ENCODE measurements at places on chromosomes 1 and 21.

- DNase-seq, result no peak
Observed at GRCh38 chr21:38228115-38228514, 28.7 kb upstream of the KCNJ15 start.

DNA sequence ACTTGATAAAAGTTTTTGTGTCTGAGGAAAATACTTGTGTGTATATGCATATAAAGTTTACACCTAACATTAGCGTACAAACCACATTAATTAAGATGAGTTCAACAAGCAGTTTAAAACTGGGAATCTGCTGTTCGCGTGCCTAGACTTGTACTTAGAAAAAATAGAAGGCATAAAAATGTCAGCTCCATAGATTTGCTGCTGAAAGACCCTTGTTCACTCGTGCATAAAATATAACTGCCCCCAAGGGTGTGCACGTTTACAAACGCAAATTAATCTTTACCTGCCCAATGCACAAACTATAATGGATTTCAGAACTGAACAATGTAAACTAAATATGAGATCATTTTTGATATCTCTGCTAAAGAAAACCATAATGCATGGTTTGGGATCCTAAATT, 392.3 kb upstream of the ADGRL2 start:
- DNase-seq, result no peak

- no peak for DNase-seq
Observed at GRCh38 chr1:6012529-6013318, 20.5 kb upstream of the NPHP4 start.

DNA sequence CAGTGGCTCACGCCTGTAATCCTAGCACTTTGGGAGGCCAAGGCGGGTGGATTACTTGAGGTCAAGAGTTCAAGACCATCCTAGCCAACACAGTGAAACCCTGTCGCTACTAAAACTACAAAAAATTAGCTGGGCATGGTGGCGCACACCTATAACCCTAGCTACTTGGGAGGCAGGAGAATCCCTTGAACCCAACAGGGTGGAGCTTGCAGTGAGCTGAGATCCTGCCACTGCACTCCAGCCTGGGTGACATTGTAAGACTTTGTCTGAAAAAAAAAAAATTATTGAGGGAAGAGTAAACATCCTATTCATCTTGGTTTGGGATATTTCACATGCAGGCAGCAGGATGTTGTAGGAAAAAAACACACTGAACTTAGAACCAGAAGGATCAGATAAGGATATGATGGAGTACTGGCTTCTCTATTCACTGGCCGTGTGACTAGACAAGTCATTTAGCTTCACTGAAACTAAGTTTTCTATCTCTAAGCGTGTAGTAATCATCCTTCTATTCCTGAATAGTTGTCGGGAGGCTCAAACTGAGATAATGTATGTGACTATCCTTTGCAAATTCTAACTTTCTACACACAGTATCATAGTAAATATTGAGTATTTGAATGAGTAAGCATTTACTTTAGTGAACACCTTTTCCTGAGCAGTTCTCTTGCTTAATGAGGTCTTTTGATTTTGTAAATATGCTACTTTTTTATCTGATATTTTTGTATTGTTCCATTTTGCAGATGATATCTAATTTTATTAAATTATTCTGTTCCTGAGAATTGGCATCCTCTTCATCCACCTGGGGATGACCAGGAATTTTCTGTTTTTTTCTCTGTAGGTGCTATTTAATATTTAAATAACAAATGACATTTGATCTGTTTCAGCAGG, 18.2 kb downstream of the CAP1 start:
- DNase-seq, result no peak

DNA sequence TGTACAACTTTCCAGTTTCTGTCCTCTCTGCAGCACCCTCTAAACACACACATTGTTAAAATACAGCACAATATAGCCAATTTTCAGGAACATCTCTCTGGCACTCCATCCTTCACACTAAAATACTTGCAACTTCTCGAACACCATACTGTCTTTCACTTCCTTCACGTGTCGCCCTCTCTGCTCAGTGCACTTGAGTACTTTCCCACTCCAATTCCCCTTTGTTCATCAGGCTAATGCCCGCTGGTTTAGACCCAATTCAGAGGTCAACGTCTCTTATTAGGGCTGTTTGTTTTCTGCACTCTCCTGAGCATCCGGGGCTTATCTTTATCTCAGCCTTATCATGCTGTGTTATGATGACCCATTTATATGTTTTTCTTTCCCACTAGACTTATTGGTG, 238.2 kb upstream of the SGIP1 start:
- no peak for DNase-seq

- DNase-seq, result no peak
Observed at GRCh38 chr21:45630876-45631275, 12.6 kb upstream of the PCBP3 start.

- peak; percentile 81 for DNase-seq
Observed at GRCh38 chr1:94727846-94728715, 92.1 kb upstream of the SLC44A3 start.

DNA sequence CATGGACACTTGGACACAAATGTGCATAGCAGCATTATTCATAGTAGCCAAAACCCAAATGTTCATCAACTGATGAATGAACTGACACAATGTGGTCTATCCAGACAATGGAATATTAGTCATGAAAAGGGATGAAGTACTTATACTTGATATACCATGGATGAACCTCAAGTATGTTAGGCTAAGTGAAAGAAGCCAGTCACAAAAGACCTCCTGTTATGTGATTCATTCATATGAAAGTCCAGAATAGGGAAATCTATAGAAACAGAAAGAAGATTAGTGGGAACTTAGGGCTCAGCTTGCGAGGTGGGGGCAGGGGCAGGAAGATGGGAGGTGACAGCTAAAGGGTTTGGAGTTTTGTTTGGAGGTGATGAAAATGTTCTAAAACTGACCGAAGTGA, 7.4 kb downstream of the KCNE1 start:
- DNase-seq, result no peak

DNA sequence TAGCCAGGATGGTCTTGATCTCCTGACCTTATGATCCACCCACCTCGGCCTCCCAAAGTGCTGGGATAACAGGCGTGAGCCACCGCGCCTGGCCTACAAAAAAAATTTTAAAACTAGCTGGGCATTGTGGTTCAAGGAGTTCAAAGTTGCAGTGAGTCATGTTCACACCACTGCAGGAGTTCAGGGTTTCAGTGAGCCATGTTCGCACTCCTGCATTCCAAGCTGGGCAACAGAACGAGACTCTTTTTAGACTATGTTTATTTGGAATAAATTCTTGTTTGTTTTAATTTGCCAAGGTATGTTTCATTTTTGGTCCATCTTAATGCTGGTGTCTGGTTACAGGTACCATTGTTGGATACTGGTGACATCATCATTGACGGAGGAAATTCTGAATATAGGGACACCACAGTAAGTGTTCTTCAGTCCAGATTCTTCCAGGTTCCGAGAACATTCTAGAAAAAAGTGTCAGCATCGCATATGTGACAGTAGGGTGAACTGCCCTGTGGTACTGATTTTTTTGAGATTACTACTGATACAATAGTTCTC, 3.9 kb downstream of the PGD start:
- no peak for DNase-seq

- no peak for DNase-seq
Observed at GRCh38 chr1:45354838-45355237, 14.6 kb upstream of the MUTYH start.

- DNase-seq, result no peak
Observed at GRCh38 chr1:17984583-17984982, 123.0 kb upstream of the IGSF21 start.

GRCh38 chr1:169307176-169307575, 60.4 kb downstream of the NME7 start:
- no peak for DNase-seq

DNA sequence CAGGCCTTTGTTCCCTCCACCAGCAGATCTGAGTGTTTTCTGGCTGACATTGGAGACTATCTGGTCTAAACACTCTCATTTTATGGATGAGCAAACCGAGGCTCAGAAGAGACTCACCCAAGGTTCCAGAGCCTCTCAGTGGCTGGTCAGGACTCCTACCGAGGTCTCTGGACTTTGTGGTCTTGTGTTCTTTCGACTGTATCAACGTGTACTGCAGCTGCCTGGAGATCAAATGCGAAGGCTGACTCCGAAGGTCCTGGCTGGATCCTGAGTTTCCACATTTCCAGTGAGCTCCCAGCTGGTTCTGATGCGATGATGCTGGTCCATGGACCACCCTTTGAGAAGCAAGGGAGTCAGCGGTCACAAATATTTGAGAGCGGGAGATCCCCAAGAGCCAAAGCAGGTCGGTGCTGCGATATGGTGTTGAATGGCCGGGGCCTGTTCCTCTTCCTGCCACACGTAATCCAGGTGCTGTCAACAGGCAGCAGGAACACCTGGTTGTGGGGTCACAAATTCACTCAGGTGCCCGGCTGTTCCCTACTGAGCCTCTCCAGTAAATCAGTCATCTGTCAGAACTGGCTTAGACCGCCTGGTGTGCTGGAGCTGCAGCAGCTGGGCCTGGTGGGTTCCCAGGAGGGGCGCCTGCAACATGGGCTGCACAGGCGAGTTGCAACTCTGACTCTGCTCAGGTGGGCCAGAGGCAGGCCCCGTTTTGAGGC, 94.8 kb upstream of the USP24 start:
- no peak for DNase-seq

GRCh38 chr1:65344171-65344814, 35.0 kb downstream of the DNAJC6 start:
- no peak for DNase-seq

DNA sequence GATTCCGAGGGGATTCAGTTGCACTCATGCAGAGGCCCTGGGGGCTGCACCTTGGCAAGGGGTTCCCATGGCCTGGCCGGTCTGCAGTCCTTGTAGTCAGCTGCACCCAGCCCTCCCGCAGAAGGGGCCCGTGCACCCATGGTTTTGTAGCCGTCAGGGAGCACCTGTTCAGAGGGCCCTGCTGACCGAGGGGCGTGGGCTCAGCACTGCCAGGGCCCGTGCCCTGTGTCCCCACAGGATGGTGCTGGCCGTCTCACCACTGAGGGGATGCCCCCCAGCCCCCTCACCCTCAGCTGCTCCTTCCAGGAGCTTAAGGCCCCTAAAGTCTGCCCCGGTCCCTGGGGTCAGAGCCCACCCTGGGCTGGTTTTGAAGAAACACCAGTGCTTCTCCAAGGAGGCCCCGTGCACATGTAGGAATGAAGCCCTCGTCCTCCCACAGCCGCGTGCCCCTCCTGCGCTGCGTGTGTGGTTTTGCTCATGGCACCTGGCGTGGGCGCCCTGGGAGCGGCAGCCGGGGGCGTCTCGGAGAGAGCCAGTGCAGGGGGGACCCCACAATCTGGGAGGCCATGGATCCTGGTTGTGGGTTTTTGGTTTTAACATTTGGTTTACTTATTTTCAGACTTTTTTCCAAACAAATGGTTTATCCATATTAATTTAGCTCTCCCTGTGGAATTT, 40.1 kb downstream of the PRKCZ start:
- DNase-seq, result no peak

GRCh38 chr1:42873670-42874069, 27.3 kb downstream of the ZNF691 start:
- no peak for DNase-seq

GRCh38 chr1:41954533-41954944, 35.8 kb upstream of the HIVEP3 start:
- DNase-seq, result peak; percentile 74

- peak; percentile 73 for DNase-seq
Observed at GRCh38 chr1:193569096-193569982, 382.9 kb upstream of the B3GALT2 start.

- peak; percentile 99 for DNase-seq
Observed at GRCh38 chr1:209884665-209885117, 53.3 kb upstream of the SYT14 start.

DNA sequence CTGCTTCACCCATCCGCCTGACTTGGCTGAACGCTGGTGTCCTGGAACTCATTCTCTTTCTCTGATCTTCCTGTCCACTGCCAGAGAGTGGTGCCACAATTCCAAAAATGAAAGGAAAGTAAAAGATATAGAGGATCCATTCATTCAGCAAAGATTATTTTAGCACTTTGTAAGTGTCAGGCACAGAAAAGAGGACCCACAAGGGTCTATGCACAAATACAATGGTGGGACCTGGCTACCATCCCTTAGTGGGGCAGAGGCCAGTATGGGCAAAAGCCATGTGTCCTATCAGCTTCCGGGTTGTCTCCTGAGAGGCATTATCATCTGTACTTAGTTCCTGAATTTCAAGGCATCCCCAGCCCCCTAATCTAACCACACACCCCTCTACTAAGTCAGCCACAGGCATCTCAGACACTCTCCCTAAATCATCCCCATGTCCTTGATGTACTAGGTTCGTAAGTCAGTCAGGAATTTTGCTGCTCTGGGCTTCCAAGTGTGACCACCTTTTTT, 19.0 kb downstream of the SSR2 start:
- DNase-seq, result no peak

DNA sequence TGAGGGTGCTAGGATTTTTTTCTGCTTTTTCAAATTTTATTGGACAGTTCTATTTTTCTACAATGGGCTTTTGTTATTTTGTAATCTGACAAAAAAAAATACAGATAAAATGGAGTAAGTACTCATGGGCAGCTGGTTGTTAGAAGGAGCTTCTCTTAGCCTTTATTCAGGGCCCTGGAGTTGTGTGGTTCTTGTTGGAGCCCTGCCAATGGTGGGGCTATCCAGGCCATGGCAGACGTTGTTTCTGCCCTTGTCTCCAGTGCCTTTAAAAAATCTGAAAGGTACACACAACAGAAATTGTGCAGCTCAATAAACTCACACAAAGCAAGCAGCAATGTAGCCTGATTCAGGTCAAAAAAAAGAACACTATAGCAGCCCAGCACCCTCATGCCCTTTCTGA, 153.5 kb upstream of the GALNT2 start:
- DNase-seq, result no peak

GRCh38 chr1:29200906-29201594, 19.4 kb upstream of the SRSF4 start:
- no peak for DNase-seq
